ENCODE measurements at places on chromosomes 6 and 20.

GRCh38 chr20:40278673-40279072 lies 410.4 kb downstream of the MAFB start:
- no peak for DNase-seq

DNA sequence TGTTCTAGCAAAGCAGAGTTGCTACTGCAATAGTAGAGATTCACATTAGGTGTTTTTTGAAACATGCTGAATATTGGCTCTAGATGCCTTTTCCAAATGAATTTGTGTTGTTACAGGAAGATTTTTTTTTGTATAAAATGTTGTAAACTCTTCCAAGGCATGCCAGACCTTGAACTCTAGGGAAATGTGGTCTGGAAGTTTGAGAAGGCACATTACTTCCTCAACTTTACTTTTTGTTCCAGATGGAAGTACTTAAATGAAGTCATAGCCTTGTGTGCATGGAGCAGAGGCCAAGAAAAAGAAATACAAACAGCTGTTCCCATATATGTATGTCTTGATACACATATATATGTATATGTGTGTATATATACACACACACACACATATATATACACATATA lies 585.7 kb upstream of the MARCKS start:
- no peak for DNase-seq

DNA sequence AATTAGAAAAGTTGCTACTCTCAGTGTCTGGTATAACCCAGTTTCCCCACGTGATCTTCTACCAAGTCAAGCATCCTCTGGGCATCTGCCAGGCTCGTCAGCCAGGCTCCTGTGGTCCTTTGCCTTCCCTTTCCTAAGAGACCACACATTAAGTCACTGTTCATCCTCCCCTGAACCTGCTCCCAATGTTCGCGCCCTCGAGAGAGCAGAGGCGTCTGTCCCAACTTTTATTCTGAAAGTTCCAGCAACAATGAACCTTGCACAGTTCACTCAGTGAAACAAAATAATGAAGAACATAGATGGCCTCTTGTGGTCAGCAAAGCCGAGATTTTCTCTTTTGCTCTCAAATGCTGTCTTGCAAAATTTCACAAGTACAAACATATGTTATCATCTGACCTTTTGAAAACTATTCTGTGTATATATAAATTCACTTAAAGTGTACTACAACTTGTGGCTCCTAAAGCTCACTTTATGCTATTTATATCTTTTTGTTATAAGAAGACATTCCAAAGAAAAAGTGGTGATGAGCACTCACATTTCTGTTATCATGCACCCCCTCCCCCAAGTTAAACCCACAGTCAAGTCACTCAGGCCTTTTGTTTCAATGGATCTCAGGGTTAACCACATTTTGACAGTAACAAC lies 39.2 kb upstream of the NHSL1 start:
- DNase-seq = no peak

DNA sequence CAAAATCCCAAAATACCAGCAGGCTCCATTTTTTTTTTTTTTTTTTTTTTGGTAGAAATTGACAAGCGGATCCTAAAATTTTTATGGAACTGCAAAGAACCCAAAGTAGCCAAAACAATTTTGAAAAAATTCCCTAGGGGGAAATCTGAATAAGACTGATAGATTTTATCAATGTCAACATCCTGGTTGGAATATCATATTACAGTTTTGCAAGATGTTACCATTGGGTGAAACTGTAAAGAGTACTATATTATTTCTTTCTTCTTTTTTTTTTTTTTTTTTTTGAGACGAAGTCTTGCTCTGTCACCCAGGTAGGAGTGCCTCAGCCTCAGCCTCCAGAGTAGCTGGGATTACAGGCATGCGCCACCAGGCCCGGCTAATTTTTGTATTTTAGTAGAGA lies 29.4 kb upstream of the BEND3 start:
- no peak for DNase-seq

GRCh38 chr6:109009962-109010704 lies 84.5 kb downstream of the SESN1 start:
- DNase-seq = no peak

DNA sequence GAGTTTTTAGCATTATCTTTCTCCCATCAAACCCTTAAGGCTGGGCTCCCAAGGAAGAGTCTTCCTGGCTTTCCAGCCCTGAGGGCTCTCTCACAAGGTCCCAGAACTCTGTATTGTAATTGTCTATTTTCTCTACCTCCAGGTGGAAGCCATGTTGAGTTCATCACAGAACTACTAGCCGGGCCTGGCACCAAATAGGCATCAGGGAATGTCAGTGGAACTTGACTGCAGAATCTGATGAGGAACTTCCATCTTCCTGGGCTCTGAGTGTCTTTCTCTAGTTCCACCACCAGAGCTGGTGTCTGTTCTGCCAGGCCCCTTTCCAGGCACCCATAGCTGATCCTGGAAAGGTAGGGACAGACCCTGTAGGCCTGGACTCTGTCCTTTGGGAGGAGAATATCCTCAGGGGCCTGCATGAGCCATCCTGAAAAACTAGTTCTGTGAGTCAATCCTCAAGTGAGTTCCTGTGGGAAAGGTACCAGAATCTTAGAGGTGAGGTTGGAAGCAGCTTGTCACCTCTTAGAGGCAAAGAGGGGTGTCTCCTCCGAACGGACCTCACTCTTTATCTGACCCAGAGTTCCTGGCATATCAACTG lies 11.1 kb upstream of the TOP1 start:
- DNase-seq = peak; percentile 68

GRCh38 chr6:147063469-147064031 lies 140.7 kb upstream of the STXBP5 start:
- peak; percentile 4 for DNase-seq

DNA sequence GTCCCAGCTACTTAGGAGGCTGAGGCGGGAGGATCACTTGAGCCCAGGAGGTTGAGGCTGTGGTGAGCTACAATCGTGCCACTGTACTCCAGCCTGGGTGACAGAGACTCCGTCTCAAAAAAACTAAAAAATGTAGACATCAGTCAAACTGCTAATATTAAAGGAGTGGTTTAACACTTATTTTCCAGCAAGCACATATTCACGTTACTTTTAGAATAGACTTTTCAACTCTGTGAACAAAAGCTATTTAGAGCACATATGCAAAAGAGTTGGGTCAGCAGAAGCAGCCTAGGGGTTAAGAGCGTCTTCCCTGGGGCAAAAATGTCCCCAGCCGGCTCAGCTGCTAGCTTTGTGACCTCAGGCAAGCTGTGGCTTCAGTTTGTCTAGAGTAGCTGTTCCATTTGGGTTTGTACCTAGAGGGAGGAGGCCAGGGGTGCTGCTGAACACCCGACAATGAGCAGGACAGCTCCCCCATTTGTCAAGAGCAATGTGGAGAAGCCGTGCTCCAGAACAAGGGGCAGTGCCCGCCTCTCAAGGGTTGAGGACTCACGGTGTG lies 62.5 kb upstream of the PTGIS start:
- no peak for DNase-seq

DNA sequence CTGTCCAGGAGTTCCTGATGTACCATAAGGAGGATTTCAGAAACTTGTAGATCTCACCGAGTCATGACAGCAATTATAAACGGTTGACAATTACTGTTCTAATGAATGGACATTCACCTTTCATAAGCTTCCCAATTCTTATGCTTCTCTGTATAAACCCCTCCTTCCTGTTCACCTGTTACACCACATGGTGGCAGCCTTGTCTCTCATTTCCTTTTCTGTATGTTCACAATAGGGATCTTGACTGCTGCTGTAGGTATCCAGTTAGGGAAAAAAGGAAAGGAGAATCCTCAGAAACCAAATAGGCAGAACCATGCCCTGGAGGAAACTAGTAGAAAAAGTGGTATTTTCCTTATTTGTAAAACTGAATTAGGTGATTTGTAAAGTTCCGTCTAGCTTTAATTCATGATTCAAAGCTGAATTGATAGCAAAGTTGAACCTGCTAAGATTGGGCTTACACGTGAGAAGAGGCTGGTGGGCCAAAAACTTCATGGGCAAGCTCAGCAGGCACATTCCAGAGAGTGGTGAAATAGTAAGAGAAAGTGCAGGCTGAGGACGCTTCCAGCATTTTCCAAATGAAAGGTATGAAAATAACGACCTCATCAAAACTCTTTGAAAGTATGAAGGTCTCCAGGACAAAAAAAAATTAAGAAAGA lies 29.0 kb upstream of the TBPL1 start:
- peak; percentile 33 for DNase-seq

DNA sequence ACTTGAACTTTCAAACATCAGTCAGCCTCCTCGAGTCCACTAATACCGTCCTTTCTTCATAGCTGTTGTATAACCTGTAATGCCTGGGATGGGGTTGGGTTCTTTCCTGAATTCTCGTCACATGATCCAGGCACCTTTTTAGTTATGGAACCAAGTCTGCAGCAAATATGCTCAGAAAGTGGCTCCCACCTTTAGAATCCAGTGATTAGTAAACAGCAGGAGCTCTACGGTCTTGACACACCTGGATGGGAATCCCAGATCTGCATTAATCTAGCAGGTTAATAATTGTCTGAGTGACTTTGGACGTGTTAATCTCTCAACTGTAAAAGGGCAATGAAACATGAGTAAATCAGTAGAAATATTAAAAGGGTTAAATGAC lies 729 bp upstream of the ZHX3 start:
- no peak for DNase-seq

GRCh38 chr20:37344506-37345338 lies 1.2 kb upstream of the SRC start:
- no peak for DNase-seq

DNA sequence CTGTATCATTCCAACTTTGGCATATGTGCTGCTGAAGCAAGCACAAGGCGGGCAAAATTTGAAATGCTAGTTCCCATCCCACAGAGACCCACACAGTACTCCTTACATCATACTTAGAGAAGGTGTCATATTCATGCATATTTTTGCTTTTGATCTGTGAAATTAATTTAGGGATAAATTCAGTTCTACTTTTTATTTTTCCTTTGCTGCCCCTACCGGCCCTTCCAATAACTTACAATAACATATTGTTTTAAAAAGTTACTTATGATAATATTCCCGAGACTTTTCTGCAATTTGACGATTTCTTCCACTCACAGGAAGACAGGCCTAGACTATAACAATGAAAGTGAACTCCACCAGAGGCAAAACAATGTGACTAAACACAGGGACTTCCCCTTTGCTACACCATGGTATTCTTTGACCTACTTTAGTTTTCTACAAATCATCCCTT lies 35.0 kb downstream of the SESN1 start:
- DNase-seq = no peak

DNA sequence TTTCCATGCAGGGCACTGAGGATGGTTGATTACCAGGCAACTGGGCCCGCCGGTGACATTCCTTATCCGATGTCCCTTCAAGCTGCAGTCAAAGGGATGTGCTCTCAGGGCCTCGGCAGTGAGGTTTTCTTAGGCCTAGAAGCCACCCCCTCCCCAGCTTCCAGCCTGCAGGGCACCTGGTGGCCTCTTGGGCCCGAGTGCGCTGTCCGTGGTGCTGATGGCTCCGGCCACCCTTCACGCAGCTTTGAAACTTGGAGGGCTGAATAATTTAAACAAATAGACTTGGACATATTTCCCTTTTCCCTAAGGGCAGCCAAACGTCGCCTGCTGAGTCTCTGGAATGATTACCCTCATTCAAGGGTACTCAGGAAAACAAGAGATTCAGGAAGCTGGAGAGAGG lies 8.9 kb upstream of the MLN start:
- DNase-seq = no peak

DNA sequence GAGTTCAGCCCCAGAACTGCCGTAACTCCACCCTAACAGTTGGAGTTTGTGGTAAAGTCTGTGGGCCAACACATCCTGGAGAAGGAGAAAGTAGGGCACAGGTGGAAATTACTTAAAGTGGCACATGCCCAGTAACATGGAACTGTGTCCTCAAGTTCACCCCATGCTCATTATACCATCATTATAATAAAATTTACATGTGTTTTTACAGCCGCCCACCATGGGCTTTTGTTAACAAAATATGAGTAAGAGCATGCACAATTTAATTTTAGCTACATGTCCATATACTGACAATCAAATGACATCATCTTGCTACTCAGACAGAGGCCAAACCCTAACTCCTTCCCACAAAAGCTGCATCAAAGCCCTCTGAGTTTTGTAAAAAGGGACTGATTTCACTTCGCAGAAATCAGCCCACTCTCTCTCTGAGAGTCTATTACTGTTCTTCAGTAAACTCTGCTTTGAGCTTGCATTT lies 17.3 kb upstream of the ELOVL4 start:
- DNase-seq = no peak

GRCh38 chr6:78947962-78948361 lies 80.6 kb downstream of the IRAK1BP1 start:
- no peak for DNase-seq

GRCh38 chr20:64149141-64149540 lies 15.1 kb upstream of the MYT1 start:
- no peak for DNase-seq

- DNase-seq = no peak
Observed at GRCh38 chr6:80263585-80263984, 157.1 kb downstream of the BCKDHB start.

- no peak for DNase-seq
Observed at GRCh38 chr6:11782524-11782923, 3.9 kb upstream of the ADTRP start.

- no peak for DNase-seq
Observed at GRCh38 chr6:53530780-53531386, 14.0 kb downstream of the GCLC start.

DNA sequence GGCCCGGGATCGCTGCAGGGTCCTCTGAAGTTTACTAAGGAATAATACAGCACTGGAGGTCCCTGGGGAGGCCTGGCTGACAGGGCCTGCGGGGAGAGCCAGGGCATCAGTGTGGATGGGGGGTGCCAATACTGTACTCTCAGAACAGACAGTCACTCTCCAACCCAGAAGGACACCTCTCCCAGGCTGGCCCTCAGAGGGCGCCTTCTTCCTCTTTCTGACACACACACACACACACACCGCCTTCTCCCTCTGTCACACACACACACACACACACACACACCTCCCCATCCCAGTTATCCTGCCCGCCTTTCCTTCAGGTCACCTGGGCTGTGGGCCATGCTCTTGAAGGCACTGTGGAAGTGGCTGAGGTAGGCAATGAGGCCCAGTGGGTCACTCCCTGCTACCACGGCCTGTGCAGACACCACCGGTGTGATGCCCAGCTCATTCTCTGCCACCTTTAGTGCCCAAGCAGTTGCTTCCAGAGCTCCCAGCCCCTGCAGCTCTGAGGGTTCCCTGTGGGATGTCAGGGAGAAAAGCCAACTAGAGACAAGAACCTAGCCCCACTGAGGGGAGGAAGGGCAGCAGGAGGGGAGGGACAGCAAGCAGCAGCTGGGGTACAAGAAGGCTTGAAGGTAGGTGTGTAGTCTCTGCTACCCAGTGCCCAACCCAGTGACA lies 7.5 kb downstream of the SMPD2 start:
- no peak for DNase-seq

DNA sequence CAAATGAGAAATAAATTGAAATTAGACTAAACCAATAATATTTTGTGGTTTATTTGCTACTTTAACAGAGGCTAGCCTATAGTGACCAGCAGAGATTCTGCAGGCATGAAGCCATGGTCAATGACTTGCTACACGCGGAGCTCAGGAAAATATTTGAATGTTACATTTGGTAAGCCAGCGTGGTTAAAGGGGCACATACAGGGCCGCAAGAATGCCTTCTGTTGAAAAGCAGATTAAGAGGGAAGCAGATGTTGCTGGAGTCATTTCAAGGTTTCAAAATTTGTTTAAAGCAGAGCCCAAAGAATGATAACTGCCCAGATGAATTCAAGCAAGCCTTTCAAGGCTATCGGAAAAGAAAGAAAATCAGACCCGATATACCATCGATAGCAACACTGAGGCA lies 294.3 kb upstream of the MAN1A1 start:
- DNase-seq = no peak

GRCh38 chr6:101509536-101509935 lies 116.0 kb downstream of the GRIK2 start:
- DNase-seq = no peak

- no peak for DNase-seq
Observed at GRCh38 chr6:119209452-119210205, 131.2 kb upstream of the FAM184A start.

- DNase-seq = no peak
Observed at GRCh38 chr6:112357791-112358190, 10.7 kb downstream of the RFPL4B start.
